ENCODE measurements at places on chromosomes 12 and 14. TPM values are rescaled to one million over a fixed set of nuclear protein-coding genes. Genes with fewer than 3 reads are reported as not detected.
A peak's percentile ranks its signal among the peaks of the same experiment; 100 is the strongest.

- H3K36me3 ChIP-seq, result no peaks in the 10 kb centered on the region
- H3K4me3 ChIP-seq, result no peak overlapping the region
- H3K4me1 ChIP-seq, result peaks cover 18% of the 10 kb centered on the region
- H3K27me3 ChIP-seq, result peaks cover 14% of the 10 kb centered on the region
- H3K27ac ChIP-seq, result no peak overlapping the region
- no peak for DNase-seq
Measured at GRCh38 chr12:51389302-51389999, 1.8 kb downstream of the GALNT6 start.

GRCh38 chr12:104752881-104753280 lies 205.2 kb downstream of the SLC41A2 start:
- H3K27ac ChIP-seq, result no peak overlapping the region
- peaks cover 11% of the 10 kb centered on the region for H3K4me1 ChIP-seq
- no peak for DNase-seq

GRCh38 chr12:56520506-56520905 lies 1.1 kb upstream of the RBMS2 start:
- H3K36me3 ChIP-seq, result no peaks in the 10 kb centered on the region
- peak overlapping the region; percentile 68 for H3K4me3 ChIP-seq
- H3K27ac ChIP-seq, result peak overlapping the region; percentile 85

DNA sequence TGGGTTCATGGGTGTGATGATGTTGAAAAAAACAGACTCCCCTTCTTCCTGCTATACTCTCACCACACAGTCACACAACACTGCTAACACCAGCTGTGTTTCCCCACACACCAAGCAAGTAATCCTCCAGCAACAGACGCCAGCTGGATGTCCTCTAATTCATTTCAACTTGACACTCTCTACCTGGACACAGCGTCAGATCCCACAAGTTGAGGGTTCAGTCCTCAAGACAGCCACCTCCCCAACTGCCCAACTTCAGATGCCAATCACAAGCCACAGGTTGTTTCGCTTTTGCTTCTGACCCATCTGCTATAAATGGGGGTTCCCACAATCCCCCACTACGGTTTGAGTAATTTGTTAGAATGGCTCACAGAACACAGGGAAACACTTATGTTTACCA lies 49.3 kb downstream of the TMEM30B start:
- no peaks in the 10 kb centered on the region for H3K36me3 ChIP-seq
- DNase-seq, result no peak
- no peak overlapping the region for H3K4me3 ChIP-seq
- H3K4me1 ChIP-seq, result no peaks in the 10 kb centered on the region
- H3K27ac ChIP-seq, result no peak overlapping the region

- H3K36me3 ChIP-seq, result no peaks in the 10 kb centered on the region
- H3K4me3 ChIP-seq, result no peak overlapping the region
- H3K27ac ChIP-seq, result no peak overlapping the region
- H3K27me3 ChIP-seq, result no peaks in the 10 kb centered on the region
Measured at GRCh38 chr12:15037091-15037687, 64.3 kb downstream of the PDE6H start.

TMEM117 gene
- 12.8 TPM for total RNA-seq

OASL gene
- total RNA-seq, result 0.75 TPM

DNA sequence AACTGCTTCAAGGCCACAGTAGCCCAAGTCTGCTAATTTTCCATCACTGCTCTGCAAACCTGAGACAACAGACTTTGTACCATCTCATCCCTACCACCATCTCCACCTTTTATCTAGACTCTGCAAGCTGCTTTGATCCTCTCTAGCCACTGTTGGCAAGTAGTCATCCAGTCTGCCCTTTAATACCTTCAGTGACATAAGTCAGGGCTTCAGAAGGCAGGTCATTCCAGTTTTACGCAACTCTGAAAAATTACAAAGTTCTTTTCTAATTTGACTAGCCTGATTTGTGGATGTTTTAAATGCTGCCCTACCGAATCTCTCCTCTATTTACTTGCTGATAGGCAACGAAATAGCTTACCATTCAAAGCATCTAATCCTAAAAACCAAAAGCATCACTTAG lies 2.8 kb downstream of the FERMT2 start:
- peaks cover 79% of the 10 kb centered on the region for H3K4me1 ChIP-seq
- H3K36me3 ChIP-seq, result no peaks in the 10 kb centered on the region
- peak overlapping the region; percentile 100 for H3K27ac ChIP-seq
- no peaks in the 10 kb centered on the region for H3K27me3 ChIP-seq
- peak overlapping the region; percentile 86 for H3K4me3 ChIP-seq
- no peak for DNase-seq

RHEBL1 gene
- 0.97 TPM for total RNA-seq

- peaks cover 19% of the 10 kb centered on the region for H3K4me1 ChIP-seq
- H3K36me3 ChIP-seq, result no peaks in the 10 kb centered on the region
- no peaks in the 10 kb centered on the region for H3K27me3 ChIP-seq
- peak overlapping the region; percentile 75 for H3K27ac ChIP-seq
- peak overlapping the region; percentile 5 for H3K4me3 ChIP-seq
Measured at GRCh38 chr14:61608245-61609165, 86.8 kb upstream of the HIF1A start.

- H3K27ac ChIP-seq, result no peak overlapping the region
- DNase-seq, result no peak
- H3K36me3 ChIP-seq, result no peaks in the 10 kb centered on the region
- H3K4me3 ChIP-seq, result no peak overlapping the region
- H3K4me1 ChIP-seq, result peaks cover 31% of the 10 kb centered on the region
Measured at GRCh38 chr12:120684523-120684932, 2.4 kb upstream of the MLEC start.

DNA sequence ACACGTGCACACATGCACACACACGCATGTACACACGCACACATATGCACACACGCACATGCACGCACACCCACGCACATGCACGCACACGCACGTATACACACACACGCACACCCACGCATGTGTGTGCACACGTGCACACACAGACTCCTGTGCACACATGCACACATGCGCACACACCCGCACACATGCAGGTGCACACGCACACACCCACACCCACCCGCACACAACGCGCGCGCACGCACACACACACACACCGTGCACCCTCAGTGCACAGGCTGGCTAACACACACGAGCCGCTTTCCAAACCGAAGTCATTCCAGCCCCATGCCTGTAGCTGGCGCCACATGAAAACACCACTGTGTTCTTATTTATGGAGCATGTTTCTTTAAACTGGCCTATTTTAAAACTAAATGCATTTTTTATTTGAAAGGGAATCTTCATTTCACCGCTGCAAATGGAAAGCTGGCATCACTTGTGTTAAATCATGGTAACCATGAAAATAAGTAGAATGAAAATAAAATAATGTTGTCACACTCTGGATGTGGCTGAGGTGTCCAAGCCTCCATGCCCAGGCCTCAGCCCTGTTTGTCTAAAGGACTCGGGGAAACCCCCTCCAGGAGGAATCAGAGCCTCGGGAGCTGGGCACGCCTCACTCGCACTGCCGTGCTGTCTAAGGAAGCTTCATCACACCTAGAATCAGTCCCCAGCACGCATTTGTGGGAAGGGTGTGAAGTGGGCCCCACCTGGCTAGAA lies 45.1 kb downstream of the GALNT9 start:
- H3K36me3 ChIP-seq, result no peaks in the 10 kb centered on the region
- DNase-seq, result no peak
- H3K27me3 ChIP-seq, result peaks cover 16% of the 10 kb centered on the region
- no peak overlapping the region for H3K4me3 ChIP-seq
- H3K4me1 ChIP-seq, result peaks cover 10% of the 10 kb centered on the region
